ENCODE measurements at places on chromosomes 7 and 10.

DNA sequence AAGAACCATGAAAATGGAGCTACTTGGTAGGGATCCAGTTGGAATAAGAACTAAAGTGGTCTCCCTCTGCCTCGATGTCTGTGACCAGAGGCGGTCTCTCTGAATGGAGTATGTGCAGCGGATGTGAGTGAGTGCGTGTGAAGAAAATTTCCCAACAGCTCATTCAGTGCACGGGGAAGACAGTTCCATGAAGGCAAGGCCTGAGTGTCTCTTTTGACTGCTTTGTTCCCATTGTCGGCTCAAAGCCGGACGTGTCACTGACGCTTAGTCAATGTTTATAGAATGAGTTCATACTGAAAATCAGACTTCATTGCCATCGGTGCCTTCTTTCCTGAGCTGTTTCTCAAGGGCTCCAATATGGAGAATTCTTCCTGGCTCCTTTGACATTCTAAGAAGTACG, 55.3 kb upstream of the GRB10 start:
- DNase-seq: no peak

DNA sequence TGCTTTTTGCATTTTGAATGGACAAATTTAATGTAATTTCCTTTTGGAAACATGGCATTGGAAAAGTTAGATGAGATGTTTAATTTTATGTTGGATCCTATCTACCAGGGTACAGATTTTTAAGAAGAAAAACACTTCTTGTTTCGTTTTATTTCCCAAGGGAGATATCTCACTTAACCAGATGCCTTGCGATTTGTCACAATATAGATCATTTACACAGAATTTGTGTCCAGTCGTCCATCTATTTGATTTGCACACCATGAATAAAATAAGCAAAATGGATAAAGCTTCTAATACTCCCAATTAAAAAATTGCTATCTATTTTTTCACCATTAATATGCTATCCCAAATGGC, 25.7 kb downstream of the HDAC9 start:
- DNase-seq: no peak

- DNase-seq: no peak
Measured at GRCh38 chr7:126840869-126841268, 411.9 kb downstream of the GRM8 start.

- no peak for DNase-seq
Measured at GRCh38 chr10:61847640-61848039, 53.9 kb upstream of the ARID5B start.

GRCh38 chr10:31687663-31688482, 240.8 kb downstream of the ARHGAP12 start:
- no peak for DNase-seq

- no peak for DNase-seq
Measured at GRCh38 chr10:7501157-7501556, 90.3 kb upstream of the SFMBT2 start.

DNA sequence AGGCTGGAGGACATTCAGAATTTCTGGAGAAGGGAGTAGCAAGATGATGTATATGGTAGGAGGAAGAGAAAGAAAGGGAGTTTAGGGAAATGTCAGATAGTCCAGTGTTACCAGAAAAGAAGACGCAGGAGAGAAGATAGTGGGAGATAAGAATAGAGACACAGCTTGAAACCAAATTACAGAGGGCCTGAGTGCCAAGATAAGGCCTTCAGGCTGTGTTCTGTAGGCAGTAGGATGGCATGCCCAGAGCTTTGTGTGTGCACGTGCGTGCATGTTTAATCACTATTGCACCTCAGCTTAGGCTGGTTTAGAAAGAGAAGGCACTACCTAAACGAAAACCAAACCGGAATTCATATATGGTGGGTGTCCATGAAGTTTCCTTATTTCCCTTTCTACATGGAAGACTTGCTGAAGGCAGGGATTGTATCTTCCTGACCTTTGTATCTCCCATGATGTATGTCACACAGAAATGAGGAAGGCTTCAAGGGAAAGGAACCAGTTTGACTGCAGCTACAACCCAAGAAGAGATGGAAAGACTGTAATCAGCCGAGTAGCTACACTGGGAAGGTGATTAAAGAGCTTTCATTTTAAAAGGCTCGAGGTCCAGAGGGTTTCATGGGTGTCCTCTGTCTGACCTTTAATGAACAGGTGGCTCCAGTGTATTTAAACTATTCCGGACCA, 35.8 kb upstream of the BHLHA15 start:
- DNase-seq: no peak

Measured in stimulated activated CD8-positive, alpha-beta memory T cell treated with anti-CD3 and anti-CD28 coated beads, Interleukin-7, amount 100 ng/mL, for 1 hour (primary cell).